ENCODE measurements at places on chromosomes 16 and 17.

- no peak for DNase-seq
Measured at GRCh38 chr17:48413613-48414405, 16.2 kb downstream of the SKAP1 start.

DNA sequence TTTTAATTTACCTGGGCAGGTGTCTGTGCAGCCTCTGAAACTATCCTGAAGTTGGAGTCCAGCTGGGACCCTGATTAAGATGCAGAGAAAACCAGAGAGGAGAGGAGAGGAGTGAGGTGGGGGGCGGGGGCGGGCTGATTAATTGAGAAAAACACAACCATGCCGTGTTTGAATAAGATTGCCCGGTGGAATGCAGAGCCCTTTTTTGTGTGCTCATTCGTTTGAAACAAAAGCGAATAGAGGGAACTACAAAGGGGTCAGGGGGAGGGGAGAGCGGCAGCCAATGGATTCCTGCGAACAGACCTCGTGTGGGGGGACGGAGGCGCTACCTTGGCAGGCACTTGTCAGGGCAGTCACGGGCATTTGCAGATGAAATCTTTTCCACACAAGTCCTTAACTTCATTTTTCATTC lies 355.8 kb downstream of the SOX9 start:
- DNase-seq: no peak

DNA sequence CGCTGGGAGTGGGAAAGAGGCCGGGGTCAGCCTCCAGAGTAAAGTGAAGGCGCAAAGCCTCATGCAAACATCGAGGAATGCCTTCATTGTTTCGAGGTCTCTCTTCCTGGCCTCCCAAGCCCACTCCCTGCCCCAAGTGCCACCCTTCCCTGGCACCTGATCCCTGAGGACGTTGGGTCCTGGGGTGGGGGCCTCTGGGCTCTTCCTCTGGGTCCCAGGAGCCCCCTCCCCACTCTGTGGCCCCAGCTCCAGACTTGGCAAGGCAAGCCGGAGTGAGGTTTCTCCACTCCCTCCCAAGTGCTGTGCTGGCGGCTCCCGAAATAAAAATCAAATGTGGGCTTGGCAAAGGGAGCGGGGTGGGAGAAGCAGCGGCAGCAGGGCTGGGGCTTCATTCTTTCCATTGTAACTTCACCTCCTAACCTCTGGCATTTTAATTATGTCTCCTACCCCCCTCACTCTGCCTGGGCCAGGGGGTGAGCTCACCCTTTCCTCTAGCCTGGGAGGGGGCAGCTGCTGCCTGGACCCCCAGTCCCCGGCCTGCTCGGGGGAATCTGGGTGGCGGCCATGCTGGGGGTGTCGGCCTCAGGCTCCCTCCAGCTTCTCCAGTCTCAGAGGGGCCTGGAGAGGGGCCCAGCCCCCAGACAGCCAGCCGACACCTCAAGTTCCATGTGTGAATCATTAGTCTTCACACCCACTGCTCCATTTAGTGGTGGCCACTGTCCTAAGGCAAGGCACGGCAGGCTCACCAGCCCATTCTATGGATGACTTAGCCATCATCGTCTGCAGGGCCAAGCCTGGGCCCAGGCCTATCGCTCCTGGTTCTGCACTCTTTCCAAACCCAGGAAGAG lies 14.6 kb upstream of the TMEM92 start:
- no peak for DNase-seq

DNA sequence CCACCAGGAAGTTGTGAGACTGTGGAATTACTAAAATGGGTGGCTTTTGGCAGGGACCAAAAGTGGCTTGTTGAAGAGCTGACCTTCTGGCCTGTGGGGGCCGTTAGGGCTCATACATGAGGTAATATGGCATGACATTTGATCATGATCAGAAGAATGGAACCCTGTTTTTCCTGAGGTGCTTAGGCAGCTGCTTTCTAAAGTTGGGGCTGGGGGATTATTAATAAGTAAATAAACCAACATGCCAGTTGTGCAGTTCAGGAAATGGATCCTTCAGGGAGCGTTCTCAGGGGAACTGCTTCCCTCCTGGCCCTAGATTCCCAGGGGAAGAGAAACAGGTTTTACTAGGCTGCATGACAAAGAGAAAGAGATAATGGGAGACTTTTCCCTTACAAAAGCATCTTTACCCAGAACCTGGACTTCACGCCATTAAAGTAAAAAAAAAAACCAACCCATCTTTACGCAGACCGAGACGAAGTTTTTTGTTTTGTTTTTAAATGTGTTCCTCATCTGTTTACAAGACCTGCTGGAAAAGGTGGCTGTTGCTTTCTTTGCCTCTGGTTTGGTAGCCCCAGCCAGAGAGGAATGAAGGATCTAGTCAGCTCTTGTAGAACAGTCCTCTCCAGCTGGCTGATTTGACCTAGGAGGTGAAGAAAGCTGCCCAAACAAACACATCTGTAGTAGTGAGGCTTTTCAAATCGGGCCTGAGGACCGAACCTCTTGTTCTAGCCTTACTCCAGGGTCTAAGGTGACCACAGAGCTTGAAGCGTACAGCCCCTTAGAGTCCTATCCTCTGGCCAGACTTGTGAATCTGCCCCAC lies 22.7 kb downstream of the YPEL2 start:
- DNase-seq: no peak

DNA sequence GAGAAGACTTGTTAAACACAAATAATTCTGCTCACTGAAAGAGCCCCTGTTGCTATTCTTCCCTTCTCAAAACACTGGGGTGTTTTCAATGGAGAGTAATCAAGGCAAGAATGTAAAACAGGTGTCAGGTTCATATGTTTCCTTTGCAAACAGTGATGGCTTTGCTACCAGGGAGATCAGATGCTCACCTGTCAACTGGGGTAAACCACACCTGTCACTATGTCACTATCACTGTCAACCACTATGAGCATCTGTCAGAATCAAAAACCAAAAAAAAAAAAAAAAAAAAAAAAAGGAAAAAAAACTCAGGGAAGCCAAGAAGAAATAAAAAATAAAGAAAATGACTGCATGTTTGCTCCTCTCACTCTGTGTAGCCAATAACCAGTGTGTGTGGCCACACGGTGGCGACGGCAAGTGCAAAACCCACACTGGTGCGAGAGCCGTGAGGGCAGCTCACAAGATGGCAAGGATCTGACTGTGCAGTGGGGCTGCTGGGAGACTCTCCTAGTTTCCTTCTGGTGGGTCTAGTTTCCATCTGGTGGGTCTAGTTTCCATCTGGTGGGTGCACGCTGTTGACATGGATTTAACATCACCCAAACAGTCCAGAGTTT lies 22.7 kb downstream of the USP22 start:
- no peak for DNase-seq

DNA sequence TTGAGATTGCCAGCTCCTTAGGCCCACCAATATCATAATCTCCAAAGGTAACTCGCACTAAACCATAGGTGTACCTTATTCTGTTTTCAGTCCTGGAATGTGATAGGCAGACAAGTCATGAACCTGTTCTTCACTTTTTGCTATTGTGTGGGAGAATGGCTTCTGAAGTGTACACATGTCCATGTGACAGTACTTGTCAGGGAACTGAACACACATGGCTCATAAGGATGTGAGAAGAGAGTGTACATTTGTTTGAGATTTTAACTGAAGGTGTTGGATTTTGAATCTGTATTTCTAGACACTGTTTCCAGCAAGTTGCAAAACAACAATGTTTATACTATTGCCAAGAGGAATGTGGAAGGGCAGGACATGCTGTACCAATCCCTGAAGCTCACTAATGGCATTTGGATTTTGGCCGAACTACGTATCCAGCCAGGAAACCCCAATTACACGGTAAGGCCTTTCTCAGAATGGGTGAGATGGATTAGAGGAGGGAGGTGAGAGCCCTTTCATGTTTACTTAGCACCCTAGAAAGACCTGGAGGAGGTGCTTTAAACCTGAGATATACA lies 14.5 kb upstream of the RASL10B start:
- DNase-seq: no peak

DNA sequence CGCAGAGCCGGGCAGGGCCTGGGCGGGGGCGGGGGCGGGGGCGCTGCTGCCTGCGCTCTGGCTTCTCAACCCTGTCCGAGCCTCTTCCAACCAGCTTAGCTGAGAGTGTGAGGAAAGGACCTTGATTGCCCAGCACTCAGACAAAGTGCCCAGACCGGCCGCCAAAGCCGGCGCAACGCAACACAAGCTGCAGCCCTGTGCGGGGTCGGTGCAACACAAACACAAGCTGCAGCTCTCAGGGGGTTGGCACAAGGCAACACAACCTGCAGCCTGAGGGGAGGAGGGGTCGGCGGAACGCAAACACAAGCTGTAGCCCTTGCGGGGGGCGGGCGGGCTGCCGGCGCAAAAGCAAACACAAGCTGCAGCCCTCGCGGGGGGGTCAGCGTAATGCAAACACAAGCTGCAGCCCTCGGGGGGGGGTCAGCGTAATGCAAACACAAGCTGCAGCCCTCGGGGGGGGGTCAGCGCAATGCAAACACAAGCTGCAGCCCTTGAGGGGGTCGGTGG lies 60.0 kb downstream of the KLHDC4 start:
- no peak for DNase-seq

DNA sequence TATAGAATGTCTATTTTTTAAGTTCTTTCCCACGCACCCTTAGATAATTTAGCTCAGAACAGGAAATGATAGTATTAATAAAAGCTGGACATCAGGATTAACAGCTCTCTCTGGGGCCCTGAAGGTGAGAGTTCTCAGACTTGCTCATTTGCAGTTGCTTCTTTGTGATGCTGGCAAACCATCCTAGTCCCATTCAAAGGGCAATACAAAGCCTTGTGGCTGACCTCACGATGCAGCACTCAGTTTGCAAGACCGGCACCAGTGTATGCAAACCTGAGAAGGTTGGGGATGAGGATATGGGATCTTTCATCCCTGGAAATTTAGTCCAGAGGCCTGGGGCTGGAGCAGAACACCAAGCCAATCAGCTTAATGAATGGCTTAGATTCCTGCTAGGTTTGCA lies 29.3 kb downstream of the STH start:
- DNase-seq: no peak

GRCh38 chr16:89955001-89955685 lies 6.6 kb downstream of the DEF8 start:
- no peak for DNase-seq

DNA sequence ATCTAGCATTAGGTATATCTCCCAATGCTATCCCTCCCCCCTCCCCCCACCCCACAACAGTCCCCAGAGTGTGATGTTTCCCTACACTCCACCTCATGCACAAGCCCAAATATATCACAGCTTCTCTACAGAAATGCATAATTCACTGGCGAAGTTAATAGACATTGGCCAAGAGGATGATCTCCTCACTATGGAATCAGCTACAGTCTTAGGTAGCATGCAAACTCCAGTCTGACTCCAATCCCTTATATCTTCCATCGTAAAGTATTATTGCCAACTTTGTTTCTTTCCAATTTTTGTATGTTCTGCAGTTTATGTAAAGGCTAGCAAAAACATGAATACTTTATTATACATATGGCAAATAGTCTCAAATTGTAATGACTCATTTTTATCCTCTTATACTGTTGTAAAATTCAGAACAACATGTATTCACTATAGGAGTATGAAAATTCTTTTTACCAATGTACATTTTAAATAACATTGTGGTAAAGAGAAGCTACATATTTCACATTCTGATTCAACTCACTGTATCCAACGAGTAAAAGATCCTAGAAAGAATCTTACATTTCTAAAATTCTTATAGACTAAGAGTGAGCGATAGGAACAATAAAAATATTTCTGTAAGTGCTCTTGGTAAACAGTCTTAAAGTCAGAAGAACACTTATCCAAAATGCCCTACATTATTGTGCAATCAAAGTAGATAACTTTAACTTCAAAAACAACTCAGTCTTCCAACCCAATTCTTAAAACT lies 871 bp downstream of the ABCA8 start:
- DNase-seq: no peak

DNA sequence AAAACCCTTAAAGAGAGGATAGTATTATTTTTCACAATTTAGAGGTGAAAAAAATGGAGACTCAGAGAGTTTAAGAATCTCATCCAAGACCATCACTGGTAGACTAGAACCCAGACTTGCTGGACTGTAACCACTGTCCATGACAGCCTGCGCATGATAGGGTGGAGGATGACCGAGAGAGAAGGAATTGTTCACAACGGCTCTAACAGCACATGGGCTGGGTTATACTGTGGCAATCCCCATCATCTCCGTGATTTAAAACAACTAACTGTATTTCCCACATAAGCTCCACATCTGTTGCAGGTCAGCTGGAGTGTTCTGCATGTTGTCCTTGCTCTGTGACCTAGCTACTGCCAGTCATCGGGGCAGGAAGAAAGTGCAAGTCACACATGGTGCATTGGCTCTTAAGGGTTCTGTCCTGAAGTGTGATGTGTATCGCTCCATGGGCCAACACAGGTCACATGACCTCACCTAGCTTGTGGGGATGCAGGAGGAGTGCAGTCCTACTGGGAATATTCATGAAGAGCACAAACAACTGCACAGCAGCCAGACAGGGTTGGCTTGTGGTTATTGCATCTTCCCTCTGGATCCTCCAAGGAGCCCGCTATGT lies 131.2 kb upstream of the MPHOSPH6 start:
- DNase-seq: no peak

GRCh38 chr16:55035956-55036355 lies 105.3 kb downstream of the IRX5 start:
- no peak for DNase-seq

DNA sequence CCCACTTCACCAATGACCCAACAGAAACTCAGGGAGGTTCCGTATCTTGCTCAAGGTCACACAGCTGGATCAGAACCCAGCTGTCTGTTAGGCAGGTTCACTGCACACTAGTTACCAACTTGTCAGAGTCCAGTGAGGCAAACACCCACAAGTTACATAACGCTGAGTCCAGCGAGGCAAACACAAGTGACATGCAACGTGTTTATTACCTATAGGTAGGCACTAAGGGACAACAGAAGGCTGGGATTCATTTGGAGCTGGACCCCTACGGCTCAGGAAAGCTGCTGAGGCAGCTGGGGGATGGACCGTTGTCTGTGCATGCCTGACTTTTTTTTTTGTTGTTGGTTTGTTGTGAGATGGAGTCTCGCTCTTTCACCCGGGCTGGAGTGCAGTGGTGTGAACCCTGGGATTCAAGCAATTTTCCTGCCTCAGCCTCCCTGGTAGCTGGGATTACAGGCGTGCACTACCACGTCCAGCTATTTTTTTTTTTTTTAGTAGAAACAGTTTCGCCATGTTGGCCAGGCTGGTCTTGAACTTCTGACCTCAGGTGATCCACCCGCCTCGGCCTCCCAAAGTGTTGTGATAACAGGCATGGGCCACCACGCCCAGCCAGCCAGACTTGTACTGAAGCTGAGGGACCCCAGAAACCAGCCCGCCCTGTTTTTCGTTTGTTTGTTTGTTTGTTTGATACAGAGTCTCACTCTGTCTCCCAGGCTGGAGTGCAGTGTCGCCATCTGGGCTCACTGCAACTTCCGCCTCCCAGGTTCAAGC lies 1.9 kb upstream of the RSAD1 start:
- DNase-seq: no peak

GRCh38 chr17:12089809-12090384 lies 69.2 kb downstream of the MAP2K4 start:
- DNase-seq: no peak

Data from NCI-H2081 treated with DMSO at 0.1 percent for 48 hours (cell line).